Astrocyte of the spinal cord (primary cell): ENCODE measurements at places on chromosomes 4 and X.

GRCh38 chr4:60581919-60582536 lies 618.1 kb upstream of the ADGRL3 start:
- DNase-seq: no peak

DNA sequence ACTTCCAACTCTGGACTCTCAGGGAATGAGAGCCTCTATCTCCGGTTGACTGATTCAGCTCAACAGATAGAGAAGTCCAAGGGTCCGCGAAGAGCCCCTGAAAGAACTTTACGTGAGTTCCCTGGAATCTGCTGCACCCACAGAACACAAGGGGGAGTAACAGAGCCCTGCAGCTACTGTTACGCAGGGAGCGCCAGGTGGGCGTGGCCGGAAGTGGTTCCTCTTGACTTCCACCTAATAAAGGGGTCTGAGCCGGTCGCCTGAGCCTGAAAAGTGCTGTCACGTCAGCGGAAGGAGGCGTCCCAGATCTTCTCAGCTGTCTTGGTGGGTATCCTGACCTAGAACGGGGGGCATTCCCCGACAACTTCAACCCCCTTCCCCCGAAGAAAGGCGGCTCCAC lies at the start of gene MAGEB6:
MAGEB6 (plus strand) TSS at position 237 of the 400 bp plus-strand sequence. CDS start 1,407 bp downstream, outside the sequence.
- no peak for DNase-seq

GRCh38 chr4:105197777-105198176 lies 51.1 kb downstream of the TET2 start:
- peak; percentile 30 for DNase-seq

- DNase-seq: no peak
Measured at GRCh38 chrX:49930039-49930438, 7.6 kb downstream of the CLCN5 start.

DNA sequence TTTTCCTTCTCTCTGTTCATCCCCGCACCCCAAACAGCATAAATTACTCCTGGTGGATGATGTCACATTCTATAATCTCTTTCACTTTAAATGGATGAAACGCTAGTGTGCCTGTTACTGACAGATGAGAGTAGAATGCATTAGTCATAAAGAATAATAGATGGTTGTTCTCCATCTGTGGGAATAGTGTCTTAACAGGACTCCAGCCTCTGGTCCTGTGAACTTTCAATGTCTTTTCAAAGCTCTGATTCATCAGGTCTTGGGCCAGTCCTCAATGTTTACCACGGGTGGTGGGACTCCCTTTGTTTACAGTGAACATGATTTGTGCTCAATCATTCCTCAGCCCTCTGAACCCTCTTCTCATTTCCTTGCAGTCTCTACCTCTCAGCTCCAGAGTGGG lies 182.6 kb downstream of the GABRB1 start:
- peak; percentile 95 for DNase-seq
